ENCODE measurements at places on chromosomes 7 and 10.

DNA sequence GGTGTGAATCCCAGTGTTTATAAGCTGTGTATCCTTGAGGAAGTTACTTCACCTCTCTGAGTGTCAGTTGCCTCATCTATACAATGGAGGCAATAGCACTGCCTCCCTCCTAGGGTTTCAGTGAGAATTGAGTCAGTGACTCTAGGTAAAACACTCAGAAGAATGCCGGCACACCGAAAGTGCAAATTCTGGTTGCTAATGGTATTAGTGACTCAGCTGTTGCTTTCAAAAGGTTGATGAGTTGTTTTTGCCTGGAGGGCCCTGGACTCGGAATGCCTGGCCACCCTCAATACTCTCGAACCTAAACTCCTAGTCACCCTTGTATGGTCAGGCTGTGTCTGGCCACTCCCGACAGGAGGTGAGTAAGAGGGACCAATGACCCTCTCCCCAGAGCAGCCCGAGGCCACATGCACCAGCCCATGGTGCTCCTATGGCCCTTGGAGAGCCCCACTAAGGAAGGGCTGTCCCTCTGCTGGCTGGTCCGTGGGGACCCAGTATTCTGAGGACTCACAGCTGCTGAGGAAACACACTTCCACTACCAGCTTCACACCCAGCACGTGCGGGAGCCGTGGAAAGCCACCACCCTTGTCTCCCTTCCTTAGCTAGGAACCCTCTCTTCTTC is 60.2 kb downstream of the CALML3 start:
- DNase-seq = no peak

DNA sequence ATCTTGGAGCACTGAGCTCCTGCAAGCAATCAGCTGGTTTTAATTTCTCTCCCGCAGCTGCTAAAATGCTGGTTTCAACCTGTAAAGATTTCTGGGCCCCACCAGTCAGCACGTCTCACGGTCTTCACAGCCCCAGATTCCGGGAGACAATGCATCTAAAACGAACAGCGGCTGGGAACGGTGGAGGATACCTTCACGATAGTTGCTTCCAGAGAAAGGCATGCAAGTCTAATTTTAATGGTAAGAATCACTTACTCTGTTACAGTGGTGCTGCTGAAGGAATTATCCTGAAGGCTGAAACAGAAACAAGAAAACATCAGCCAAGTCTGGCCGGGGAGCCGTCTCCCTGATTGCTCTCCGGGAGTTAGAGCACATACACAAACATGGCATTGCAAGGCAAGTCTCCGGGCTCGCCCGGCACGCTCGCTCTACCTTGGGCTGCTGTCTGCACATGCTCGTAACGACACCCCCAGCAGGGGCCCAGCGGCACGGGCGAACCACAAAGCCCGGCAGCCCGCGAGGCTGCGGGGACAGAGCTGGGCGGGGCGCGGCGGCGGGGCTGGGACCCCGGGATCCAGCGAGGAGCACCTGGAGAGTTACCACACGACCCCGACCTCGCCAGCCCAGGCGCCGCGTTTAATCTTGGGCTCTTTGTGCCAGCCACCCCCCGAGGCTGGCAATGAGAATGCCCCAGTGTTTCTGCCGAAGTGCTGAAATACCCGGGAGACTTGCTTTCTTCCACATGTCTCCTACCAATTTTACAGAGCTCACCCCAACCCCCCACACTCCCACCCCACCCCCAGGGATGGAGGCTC is at the start of gene FAM13C:
FAM13C (minus strand) TSS at position 406 of the 815 bp plus-strand sequence; CDS start at position 317, 89 bp downstream.
- DNase-seq = peak; percentile 70

GRCh38 chr7:23915236-23915635 is 205.2 kb downstream of the STK31 start:
- no peak for DNase-seq

GRCh38 chr7:64463636-64464375 is 99.1 kb downstream of the ZNF680 start:
- no peak for DNase-seq

GRCh38 chr7:36570528-36571189 is 153.6 kb downstream of the AOAH start:
- no peak for DNase-seq

GRCh38 chr10:34126371-34127151 is 688.5 kb downstream of the PARD3 start:
- no peak for DNase-seq

DNA sequence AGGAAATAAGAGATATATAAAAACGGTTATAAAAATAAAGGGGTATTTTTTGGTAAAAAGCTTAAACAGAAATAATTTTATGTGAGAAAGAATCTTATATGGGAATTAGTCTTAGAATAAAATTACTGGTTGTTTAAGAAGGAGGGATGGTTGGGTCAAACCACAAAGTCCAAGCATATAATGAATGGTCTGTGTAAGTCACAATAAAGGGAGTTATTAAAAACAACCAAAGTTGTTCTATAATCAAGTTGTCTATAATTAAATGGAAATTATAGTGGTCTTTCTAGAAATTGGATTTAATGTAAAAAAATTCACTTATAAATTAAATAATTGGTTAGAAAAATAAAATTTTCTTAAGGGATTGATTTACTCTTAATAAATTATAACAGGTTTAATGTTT is 304.8 kb downstream of the POM121L12 start:
- DNase-seq = no peak

GRCh38 chr10:48224296-48224695 is 50.2 kb downstream of the FRMPD2 start:
- DNase-seq = no peak

DNA sequence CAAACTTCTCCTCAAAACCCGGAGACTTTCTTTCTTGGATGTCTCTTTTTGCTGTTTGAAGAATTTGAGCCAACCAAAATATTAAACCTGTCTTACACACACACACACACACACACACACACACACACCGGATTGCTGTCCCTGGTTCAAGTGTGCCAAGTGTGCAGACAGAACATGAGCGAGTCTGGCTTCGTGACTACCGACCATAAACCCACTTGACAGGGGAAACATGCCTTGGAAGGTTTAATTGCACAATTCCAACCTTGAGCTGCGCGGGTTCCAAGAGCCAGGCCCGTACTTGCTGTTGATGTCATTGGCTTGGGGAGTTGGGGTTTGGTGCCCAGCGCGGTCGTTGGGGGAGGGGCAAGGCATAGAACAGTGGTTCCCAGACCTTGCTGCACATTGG is 1.7 kb downstream of the EGFR start:
- DNase-seq = peak; percentile 57

DNA sequence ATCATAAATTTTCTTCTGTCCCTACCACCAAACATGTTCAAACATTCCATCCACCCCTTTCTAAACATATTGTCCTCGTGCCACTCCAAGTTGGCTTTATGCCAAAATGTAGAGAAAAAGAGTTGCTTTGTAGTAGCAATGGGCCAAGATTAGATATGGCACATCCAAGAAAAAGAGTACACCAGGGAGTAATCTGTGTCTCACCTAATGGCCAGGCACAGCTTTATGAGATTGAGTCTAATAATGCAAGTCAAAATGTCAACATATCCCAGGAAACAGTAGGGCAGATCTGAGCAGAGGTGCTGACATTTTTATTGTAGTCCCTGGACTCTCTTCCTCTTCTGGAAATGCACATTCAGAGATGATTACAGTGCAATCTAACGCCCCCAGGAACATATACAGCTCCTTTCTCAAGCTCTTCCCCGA is 5.7 kb upstream of the OR6V1 start:
- peak; percentile 46 for DNase-seq

- no peak for DNase-seq
Measured at GRCh38 chr10:97675222-97675621, 11.8 kb downstream of the AVPI1 start.
